Activated T-cell treated with anti-CD3 and anti-CD28 coated beads, Interleukin-2, amount 50 U/mL, for 4 hours (primary cell): ENCODE measurements at places on chromosomes 2 and 18.

DNA sequence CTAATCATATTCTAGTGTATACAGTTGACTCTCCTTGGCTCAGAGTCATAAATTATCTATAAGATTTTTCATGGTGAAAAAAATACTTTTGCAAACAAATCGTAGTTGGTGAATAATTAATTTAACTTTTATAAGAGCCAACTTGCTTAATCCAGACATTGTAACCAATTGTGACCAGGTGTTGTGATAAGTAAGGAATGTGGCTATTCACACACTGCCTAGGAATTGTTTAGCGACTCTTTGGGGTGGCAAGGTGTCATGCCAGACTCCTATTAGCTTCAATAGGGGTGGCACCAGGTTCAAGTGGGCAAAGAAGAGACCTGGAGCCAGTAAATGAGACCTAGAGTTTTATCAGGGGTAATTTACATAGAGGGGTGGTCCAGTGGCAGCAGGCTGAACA lies 344.7 kb upstream of the PKDCC start:
- DNase-seq, result no peak

- no peak for DNase-seq
These were observed 7.9 kb downstream of the REV1 start for GRCh38 chr2:99481941-99482340.

GRCh38 chr2:96737831-96738230 lies 2.0 kb downstream of the LMAN2L start:
- no peak for DNase-seq

- DNase-seq, result no peak
These were observed 273.9 kb upstream of the SESTD1 start for GRCh38 chr2:179538406-179539123.

GRCh38 chr18:32802591-32803451 lies 30.0 kb upstream of the KLHL14 start:
- no peak for DNase-seq

GRCh38 chr2:227267410-227268115 lies 57.5 kb upstream of the MFF start:
- DNase-seq, result no peak

- no peak for DNase-seq
These were observed 287.4 kb downstream of the PID1 start for GRCh38 chr2:228983700-228984099.

- DNase-seq, result no peak
These were observed 34.1 kb upstream of the REEP1 start for GRCh38 chr2:86371527-86371926.

- no peak for DNase-seq
These were observed 7.7 kb downstream of the RAB27B start for GRCh38 chr18:54835944-54836343.

- no peak for DNase-seq
These were observed 627 bp upstream of the GALR1 start for GRCh38 chr18:77248873-77249568.

DNA sequence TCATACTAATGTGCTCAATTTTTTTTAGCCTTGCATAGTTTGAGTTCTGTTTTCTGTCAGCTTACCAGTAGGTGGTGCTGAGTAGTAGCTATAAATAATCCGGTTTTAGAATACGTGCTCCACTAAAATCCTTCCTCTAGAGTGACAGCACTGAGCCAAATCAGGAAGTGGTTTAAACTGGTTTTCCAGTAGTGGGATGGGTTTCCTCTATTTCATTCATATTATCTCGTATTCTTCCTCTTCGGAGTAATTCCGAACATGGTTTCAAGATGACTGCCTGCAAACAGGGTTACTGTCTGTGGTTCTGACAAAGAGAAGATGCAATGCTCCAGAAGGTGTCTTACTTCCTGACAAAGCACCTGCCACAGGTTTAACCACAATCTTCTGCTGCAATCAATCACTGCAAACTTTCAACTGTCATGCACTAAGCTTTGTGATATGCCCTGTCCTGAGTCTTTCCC lies 496.9 kb upstream of the VRK2 start:
- DNase-seq, result no peak

DNA sequence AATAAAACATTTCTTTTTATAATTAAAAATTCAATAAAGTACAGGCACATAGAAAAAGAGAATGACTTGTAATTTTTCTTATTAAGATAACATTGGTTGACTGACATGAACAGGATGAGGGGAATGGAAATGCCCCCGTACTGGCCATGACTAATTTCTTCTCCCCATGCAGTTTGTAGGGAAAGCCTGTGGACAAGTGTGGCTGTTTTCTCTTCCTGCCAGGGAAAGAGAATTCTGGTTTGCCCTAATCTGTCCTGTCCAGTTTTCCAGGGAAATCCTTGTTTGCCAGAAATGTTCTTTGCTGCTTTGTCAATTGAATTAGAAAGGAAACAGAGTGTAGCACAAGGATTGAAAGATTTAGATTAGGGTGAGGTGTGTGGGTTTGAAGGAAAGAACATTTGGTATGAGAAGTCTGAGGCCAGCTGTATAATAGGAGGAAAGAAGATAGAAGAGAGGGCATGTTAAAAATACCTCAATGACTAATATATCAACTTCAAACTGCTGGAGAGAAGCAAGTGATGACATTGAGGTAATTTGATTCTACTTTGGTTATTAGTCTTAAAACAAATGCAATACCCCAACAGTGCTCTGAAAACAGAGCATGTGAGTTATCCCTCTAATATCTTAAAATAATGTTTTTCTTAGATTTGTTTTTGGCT lies 593.9 kb upstream of the ZNF804A start:
- DNase-seq, result no peak

- no peak for DNase-seq
These were observed 23.2 kb upstream of the PLA2R1 start for GRCh38 chr2:160085662-160086061.

DNA sequence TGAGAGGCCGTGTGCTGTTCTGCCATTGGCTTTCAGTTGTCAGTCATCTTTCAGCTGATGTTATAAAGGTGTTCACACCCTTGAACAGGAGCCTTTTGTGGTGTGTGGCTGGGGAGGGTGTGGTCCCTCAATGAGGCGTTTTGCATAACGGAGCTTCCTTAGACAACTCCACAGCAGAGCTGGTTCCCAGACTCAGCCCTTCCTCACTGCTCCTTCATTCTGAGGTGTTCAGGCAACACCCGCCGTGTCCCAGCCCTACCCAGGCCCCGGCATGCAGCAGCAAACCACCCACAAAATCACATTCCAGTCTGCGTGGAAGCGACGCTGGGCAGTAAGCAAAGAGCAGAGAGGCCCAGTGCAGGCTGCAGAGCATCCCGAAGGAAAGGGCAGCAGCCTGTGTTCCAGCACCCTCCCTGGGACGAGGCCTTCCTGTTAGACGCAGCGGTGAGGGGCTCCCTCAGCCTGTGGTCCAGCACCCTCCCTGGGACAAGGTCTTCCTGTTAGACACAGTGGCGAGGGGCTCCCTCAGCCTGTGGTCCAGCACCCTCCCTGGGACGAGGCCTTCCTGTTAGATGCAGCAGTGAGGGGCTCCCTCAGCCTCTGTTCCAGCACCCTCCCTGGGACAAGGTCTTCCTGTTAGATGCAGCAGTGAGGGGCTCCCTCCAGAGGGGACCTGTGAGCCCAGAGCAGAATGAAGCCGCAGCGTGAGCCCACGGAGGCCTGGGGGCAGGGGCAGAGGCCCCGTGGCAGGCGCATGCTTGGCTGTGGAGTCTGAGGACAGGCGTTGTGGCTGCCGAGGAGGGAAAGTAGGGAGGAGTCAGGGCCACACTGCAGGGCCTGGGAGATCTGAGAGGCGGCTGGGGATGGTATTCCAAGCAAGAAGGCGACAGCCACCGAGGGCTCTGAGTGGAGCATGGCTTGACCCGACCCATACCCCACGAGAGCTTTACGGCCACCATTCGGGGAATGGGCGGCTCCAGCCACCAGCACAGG lies 201.8 kb upstream of the HDAC4 start:
- no peak for DNase-seq

GRCh38 chr2:207318181-207318628 lies 152.5 kb upstream of the KLF7 start:
- DNase-seq, result no peak

- no peak for DNase-seq
These were observed 47.5 kb upstream of the ACSL3 start for GRCh38 chr2:222813177-222813843.

GRCh38 chr2:101793277-101793969 lies 95.9 kb downstream of the MAP4K4 start:
- no peak for DNase-seq
